Dermis blood vessel endothelial cell (primary cell): ENCODE measurements at places on chromosomes 16 and 17. TPM values are rescaled to one million over a fixed set of nuclear protein-coding genes. Genes with fewer than 3 reads are reported as not detected.
A peak's percentile ranks its signal among the peaks of the same experiment; 100 is the strongest.

Gene ACSM2B
- 0.19 and 0.34 TPM in 2 replicates for total RNA-seq

GRCh38 chr17:72616447-72616846 lies 476.0 kb downstream of the SLC39A11 start:
- no peak for DNase-seq

GRCh38 chr16:85004587-85005205 lies 6.6 kb downstream of the ZDHHC7 start:
- DNase-seq = peak; percentile 38

DNA sequence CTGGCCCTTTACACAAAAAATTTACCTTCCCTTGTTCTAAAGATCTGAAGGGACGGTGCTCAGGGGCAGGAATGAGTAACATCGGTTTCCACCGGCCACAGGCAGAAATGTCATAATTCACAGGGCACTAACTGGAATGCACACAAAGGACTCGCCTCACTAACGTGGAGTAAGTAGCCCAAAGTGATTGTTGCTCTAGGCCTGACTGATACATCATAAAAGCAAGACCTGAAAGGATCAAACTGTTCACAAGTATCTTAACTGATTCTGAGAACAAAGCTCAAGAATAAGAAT lies 8.9 kb upstream of the TCF25 start:
- peak; percentile 48 for DNase-seq
